KG1 (cell line): ENCODE measurements at places on chromosomes 5 and 9.

GRCh38 chr9:127210851-127211730 is 53.5 kb upstream of the GARNL3 start:
- no peak for DNase-seq

- no peak for DNase-seq
These were observed 11.7 kb downstream of the OLFML2A start for GRCh38 chr9:124788542-124789217.

DNA sequence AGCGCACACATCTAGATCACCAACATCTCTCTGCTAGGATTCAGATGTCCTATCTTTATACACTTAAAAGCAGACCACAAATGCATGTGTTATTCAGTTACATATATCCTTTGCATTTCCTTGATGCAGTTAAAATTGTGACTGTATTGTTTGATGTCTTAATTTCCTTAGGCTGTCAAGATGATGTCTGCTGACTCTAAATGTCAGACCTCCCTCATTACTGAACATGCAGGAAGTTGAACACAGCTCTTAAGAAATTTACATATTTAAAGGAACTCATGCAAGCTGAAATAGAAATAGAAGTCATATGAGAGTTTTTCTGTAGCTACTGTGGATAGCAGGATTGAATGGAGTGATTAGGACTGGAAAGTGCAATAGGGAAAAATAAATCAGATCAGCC is 336.5 kb upstream of the SEMA6A start:
- no peak for DNase-seq

- DNase-seq, result no peak
These were observed 49.0 kb downstream of the SGCD start for GRCh38 chr5:156375895-156376495.

GRCh38 chr5:142756576-142756975 is 13.6 kb upstream of the ARHGAP26 start:
- no peak for DNase-seq

DNA sequence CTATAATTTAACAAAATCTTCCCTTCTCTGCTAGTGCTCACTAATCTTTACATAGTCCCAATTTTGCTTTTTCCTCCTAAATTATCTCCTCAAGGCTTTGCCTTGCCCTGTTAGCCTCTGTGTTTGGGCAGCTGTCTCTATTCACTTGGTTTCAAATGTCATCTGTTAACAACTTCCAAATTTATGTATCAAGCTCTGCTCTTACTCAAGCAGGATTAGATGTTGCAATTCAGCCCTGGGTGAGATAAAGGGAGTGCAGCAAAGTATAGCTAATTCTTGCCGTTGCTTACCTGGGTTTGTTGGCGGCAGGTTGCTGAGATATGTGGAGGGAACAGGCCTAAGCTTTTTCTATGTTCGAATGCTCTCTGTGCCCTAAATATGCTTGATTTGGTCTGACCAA is 483.8 kb downstream of the DMAC1 start:
- DNase-seq, result no peak

- no peak for DNase-seq
These were observed 7.1 kb downstream of the UBAP1 start for GRCh38 chr9:34185778-34186551.

- no peak for DNase-seq
These were observed 43.0 kb downstream of the LRSAM1 start for GRCh38 chr9:127494304-127494702.

- DNase-seq, result no peak
These were observed 25.4 kb downstream of the RAD23B start for GRCh38 chr9:107308461-107308860.

- DNase-seq, result no peak
These were observed 32.9 kb downstream of the NTRK2 start for GRCh38 chr9:84702471-84702870.

- DNase-seq, result no peak
These were observed 877 bp upstream of the SCGB3A1 start for GRCh38 chr5:180592176-180592575.
